ENCODE measurements at places on chromosomes 1 and 21. TPM values are rescaled to one million over a fixed set of nuclear protein-coding genes. Genes with fewer than 3 reads are reported as not detected.

DNA sequence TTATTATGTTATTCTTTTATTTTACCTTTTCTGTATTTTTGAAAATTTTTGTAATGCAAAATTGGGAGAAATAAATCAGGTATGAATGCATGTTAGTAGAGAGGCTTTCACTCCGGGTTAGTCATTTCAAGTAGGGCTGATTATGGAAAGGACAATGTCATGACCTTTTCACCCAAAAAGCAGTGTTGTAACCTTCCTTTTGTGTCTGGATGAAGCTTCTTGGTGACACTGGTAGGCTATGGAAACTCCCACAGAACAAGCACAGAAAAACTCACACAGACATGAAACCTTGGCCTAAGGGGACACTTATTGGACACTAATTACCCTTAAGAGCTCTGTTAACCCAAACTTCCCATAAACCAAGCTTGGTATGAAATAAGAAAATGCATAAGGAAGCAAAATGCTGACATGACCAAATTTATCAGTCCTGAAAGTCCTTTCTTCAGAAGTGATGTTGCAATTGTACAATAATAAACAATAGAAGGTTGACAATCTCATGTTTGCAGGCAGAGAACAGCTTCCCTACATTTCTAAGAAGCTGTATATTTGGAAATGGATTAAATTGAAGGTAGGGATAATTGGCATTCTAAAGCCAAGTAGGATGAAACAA, 70.0 kb upstream of the KCNJ15 start:
- no peak for DNase-seq

GRCh38 chr1:6016191-6016865, 24.1 kb upstream of the NPHP4 start:
- no peak for DNase-seq

- no peak for DNase-seq
Observed at GRCh38 chr1:176866011-176866714, 298.3 kb downstream of the ASTN1 start.

DNA sequence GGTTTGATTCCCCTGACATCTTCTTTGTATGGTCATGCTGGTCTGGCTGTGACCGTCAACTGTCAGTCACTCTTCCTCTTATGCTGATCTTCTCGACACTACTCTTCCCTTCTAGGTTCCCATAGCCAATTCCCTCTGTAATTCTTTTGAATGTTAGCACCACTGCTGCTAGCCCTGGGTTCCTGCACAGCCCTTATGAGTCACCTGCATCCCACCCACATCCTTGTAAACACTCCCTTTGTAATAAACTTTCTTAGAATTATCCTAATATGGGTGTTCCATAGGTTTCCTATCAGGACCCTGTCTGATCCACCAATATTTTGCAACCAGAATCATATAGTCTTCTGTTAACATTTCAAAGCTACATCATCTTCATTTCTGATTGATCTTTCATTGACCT, 37.1 kb downstream of the JUN start:
- DNase-seq: no peak

DNA sequence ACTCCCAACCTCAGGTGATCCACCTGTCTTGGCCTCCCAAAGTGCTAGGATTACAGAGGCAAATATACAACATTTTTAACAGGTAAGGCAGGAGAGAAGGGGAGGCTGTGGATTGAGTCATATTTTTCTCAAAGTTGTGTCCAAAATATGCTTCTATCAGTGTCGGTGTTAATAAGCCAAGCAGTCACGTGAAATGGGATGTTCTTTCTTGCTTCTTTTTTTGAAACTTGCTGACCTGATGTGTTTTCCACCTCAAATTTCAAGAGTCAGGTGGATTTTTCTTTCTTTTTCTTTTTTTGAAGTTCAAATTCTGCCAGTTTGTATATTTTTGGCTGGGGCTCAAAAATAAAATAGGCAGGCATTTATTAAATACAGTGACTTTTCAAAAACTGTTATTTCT, 91.5 kb downstream of the PCP4 start:
- no peak for DNase-seq

GRCh38 chr21:43919871-43920801, 55.1 kb downstream of the AGPAT3 start:
- no peak for DNase-seq

DNA sequence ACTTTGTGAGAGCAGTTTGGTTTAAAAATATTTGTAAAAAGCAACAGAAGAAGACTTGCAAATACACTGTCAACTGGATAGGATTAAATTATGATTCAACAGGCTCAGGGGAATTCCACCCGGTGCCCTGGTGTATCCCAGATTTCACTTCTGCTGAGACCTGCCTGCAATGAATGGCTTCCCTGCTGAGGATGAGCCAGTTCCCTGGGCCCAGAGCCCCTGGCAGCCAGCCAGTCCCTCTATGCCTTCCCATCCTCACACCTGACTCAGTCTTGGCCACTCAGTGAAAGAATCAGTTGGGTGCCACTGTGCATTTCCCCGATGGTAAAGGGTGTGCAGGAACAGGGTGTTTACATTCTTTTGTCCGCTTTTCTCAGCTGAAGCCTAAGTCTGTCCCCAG, 64.4 kb downstream of the KCTD3 start:
- DNase-seq: no peak

DNA sequence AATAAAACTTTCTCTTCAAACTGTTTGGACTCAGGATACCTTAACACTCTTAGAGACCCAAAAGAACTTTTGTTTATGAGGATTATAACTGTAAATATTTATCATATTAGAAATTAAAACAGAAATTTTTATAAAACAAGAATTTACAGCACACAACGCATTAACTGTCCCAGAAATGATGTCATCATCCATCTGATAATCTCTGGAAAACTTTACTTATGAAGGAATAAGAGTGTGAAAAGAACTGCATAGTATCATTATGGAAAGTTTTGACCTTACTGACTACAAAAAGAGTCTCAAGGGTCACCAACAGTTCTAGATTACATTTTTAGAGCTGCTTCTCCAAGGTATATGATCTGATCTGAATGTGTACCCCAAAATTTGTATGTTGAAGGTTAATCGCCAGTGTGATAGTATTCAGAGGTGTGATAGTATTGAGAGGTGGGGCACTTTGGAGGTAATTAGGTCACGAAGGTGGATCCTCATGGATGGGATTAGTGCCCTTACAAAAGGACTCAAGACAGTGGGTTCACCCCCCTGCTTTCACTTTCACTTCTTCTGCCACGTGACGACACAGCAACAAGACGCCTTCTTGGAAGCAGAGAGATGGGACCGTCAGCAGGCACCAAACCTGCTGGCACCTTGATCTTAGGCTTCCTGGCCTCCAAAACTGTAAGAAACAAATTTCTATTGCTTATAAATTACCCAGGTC, 95.7 kb upstream of the NR5A2 start:
- peak; percentile 60 for DNase-seq

- no peak for DNase-seq
Observed at GRCh38 chr1:234980291-234980644, 148.4 kb downstream of the TOMM20 start.

Gene OR2M5
- total RNA-seq: 0.54 TPM

Gene MAP7D1
- 105 TPM for total RNA-seq

Gene PLA2G2E
- not detected for total RNA-seq
